GM23338 (cell line): ENCODE measurements at places on chromosomes 1 and 21.

- no peak for DNase-seq
These were observed 45.8 kb downstream of the TTC39A start for GRCh38 chr1:51284487-51284954.

DNA sequence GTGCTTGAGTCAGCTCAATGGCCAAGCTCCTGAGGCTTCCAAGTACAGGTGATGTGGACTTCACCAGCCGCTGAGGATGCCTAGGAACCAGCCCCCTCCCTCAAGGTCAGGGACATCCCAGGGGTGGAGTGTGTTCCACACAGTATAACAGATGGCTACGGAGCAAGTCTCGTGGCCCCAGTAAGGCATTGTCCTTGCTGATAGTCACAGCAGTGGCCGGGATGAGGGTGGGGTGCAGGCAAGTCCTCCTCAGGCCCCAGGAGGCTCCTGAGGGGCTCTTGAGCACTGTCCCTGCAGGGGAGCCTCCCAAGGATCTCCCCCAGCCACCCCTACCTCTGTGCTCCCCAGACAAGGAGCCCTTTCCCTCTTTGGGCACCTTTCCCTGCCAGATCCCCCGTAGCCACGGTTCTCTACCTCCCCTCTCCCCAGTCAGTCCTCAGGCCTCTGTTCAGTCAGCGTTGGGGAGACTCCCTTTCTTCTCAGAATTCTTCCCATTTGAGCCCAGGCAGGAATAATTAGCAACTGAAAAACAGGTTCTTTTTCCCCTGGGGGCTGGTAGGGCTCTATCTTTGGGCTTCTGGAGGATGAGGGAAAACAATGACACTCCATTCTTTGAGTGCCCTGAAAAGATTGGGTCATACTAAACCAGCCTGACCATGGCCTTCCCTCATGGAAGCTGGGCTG lies 7.1 kb upstream of the THEM5 start:
- DNase-seq, result peak; percentile 87

- no peak for DNase-seq
These were observed 2.7 kb downstream of the PER3 start for GRCh38 chr1:7786795-7787194.

DNA sequence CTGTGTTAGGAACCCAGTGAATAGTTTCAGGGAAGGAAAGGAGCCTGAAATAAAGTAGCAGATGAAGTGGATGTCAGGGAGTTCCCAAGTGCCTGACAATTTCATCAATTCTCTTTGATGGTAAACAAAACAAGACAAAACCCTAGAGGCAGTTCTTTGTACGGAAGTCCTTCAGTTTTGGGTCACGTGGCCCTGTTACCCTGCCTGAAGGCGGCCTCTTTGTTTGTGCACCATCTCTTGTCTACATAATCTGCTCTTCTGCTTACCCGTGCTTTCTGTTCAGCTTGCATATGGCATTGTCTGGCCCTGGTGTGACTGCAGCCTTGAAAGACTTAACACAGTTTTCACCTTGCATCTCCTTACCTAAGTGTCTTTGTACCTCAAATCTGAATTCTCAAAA lies 166.7 kb upstream of the DUSP10 start:
- no peak for DNase-seq

- DNase-seq, result no peak
These were observed 4.6 kb upstream of the SOAT1 start for GRCh38 chr1:179288977-179289376.

DNA sequence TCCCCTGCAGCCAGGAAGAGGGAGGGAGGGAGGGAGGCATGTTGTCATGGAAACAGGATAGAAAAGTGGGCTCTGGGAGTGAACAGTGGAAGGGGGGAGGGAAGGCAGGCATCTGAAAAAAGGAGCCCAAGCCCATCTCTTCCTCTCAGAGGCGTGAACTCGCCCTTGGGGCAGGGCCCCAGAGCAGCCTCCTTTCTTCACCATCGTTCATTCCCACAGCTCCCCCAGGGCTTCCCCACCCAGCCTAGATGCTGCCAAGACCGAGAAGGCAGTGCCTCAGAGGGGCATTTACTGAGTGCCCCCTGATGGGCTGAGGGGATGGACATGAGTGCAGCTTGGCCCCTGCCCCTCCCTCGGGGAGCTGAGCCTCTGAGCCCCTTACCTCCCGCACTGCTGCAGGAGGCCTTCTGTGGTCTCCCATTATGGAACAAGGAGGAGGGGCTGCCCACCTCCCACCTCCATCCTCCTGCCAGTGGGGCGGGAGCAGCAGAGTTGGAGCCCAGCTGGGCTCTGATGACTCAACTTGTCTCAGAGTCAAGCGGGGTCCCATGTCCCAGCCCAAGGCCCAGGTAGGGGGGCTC lies 39.1 kb upstream of the KIF21B start:
- peak; percentile 37 for DNase-seq

- DNase-seq, result no peak
These were observed 40.0 kb upstream of the CITED4 start for GRCh38 chr1:40901886-40902852.

DNA sequence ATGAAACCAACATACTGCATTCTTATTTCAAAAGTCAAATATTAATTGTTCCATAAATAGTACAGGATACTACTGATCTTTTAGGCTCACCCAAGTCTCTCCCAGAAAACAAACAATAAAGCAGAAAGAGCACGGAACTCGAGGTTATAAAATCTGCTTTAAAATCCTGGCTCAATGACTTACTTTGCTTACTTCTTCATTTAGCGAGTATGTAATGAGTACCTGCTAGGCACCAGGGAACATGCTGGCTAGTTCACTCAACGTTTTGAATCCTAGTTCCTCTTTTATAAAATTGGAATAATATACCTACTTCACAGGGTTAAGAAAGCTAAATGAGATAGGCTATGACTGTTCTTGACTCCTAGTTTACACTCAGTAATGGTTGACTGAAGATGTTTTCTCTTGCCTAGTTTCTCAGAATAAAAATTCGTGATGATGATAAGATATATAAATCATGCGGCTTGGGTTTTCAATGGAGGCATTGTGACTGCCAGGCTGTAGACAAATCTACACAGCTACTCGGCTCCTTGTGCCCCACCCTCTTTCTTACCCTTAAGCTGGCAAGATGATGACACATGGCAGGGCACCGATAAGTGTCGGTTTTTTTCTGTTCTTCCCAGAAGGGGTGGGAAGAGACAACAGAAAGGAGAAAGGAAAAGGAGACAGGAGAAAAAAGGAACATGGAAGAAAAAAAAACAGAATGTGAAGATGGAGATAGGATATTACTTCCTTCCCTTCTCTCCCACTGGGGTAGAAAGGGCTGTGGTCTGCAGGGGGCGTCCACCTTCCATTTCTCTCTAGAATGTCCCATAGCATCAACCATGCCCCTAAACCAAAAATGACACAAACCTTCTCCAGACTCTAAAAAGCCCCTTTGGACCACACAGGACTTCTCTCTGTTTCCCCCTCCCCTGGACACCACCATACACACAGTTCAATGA lies 507.1 kb downstream of the SMYD3 start:
- DNase-seq, result no peak

DNA sequence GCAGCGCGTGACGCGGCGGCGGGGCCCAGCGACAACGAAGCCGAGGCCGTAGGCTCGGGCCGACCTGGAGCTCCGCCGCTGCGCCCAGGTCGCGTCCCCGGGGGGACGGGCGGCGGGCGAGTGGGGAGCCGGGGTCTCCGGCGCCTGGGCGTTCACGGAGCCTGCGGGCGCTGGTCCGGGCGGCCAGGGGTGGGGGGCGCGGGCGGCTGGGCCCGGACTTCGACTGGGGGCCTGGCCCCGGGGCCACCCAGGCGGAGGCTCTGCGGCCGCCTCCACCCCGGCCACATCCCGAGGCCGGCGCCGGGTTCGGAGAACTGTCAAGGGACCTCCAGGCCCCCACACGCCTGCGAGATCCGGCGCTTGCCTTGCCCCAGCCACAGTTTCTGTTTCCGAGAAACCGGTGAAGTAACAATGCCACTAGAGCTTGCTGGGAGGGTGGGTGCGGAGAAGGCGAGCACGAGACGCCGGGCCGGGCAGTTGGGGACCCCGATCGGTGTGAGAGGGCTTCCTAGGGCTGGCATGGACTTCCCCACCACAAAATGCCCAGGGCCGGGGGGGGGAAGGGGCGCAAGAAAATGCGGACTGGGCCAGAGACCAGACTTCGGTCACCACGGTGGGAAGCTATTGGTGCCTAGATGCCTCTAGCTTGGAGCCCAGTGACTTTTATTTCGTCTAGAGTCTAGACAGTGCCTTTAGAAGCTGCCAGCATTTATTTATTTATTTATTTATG lies 501 bp downstream of the FBXO6 start:
- peak; percentile 73 for DNase-seq

DNA sequence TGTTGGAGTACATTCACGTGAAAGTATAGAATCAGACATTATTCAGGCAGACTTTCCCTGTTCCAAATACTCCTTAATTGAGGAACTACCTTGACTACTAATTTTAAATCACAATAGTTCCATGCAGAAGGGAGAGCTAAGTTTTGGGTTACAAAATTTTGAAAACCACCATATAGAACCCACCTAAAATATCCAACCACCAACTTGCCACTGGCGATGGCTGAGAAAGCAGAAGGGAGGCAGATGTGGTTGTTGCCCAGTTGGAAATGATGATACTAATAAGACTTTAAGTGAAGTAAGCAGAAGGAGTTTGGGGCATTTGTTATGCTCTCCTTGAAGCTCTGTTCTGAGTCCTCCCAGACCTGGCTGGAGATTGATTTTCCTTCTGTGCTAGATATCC lies 190.7 kb downstream of the HLX start:
- DNase-seq, result no peak

DNA sequence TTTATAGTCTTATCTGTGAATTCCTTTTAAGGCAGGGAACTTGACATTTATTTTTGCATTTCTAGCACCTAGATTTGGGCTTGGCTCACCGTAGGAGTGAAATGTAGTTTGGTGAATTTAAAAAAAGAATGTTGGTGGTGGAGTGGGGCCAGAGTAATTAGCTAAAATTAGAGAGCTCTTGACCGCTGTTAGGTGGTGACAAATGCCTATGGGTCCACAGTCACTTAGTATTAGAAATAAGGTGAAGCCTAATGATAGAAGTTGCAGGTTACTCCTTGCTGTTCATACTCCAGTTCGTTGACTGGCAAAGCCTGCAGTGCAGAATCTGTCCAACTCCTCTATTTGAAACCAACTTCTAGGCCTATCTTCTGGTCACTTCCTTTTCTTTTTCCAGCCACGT lies 318.8 kb upstream of the NRIP1 start:
- DNase-seq, result no peak

DNA sequence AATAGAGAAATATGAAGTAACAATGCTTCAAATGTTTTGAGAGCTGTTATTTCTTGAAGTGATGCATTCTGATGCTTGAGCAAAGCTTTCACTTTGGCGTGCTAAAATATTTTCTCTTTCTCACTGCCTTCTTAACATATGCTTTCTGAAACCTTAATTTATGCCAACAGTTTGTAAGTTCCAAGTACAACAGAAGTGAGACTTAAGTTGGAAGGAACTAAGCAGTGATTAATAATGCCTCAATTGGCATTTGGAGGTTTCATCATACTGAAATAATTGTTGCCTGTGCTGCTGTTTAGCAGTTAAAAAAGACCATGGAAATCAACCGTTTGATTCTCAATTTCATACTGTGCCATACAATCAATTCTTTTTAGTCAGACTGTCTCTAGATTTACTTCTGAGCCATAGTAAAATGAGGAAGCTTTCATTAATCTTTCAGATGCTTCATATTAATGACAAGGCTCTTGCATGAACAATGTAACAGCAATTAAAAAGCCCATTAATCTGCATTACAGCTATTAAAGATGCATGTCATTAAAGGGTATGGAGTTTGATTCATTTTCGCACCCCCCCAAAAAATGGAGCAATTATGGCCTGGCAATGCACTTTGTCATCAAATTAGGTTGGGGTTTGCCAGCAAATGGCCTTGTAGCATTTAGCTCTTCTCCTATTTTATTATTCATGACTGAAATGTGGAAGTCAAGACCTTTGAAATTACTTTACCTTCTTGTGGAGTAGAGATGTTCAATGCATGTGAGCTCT lies 375.3 kb downstream of the USH2A start:
- no peak for DNase-seq

DNA sequence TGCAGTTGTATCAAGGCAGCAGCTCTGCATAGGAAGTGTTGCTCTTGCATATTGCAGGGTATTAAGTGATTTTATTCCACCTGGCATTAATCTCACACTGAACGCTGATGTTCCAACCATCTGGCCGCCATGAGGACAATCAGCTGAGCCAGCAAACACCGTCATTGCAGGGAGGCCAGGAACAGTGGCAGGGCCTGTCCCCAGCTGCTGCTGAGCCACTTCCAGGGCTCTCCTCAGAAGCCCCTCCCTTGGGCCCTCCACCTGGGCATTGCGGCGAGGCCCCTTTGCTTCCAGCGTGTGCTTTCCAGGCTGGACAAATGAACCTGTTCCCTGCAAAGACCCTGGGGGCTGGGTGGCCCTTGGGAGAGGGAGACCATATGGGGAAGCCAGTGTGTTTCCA lies 171.6 kb upstream of the C1orf174 start:
- no peak for DNase-seq

- no peak for DNase-seq
These were observed 654.6 kb downstream of the ADGRL2 start for GRCh38 chr1:82455342-82455741.

DNA sequence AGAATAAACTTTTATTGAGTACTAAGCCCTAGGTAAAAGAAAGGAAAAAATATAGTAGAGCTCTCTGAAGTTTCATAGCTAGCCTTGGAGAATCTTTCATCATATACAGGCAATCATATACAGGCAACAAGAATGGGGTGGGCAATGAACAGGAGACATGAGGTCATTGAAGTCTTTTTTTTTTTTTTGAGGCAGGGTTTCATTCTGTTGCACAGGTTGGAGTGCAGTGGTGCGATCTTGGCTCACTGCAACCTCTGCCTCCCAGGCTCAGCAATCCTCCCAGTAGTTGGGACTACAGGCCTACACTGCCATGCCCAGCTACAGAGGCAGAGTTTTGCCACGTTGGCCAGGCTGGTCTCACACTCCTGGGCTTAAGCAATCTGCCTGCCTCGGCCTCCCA lies 22.1 kb downstream of the RUSC1 start:
- DNase-seq, result no peak

DNA sequence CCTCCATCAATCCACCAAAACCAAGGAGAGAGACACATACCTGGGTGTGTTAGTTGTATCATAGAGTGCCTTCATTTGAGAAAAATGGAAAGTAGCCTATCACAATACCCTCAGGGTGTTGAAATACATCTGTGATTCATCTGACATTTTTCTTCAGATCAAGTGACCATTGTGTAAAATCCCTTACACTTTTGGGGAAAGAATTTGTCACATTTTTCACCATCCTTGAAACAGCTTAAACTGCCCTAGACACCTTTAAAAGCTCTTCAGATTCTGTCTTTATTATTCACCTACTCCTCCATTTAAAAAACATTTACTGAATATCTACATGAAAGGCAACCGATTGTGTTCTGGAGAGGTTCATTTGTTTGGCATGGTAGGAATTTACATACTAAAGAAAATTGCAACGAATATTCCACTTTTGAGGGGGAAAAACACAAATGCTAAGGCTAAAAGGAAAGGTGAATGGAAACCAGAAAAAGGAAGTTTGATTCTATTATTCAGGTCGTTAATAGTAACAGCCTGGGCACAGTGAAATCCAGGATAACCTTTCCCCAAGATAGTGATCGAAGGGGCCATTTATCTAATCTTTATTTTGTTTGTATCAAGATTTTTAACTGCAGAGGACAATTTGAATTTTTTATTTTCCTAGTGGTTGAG lies 70.4 kb upstream of the SAMSN1 start:
- DNase-seq, result peak; percentile 68

- no peak for DNase-seq
These were observed 123.8 kb downstream of the OSBPL9 start for GRCh38 chr1:51740652-51741051.

- no peak for DNase-seq
These were observed 1.3 kb downstream of the POGK start for GRCh38 chr1:166840309-166841274.

- DNase-seq, result no peak
These were observed 37.8 kb downstream of the CYP4A11 start for GRCh38 chr1:46903481-46903880.
